Activated naive CD4-positive, alpha-beta T cell treated with anti-CD3 and anti-CD28 coated beads, Interleukin-2, amount 50 U/mL, for 72 hours (primary cell): ENCODE measurements at places on chromosomes 3 and 15. TPM values are rescaled to one million over a fixed set of nuclear protein-coding genes. Genes with fewer than 3 reads are reported as not detected.

- DNase-seq, result no peak
Observed at GRCh38 chr15:75551091-75551490, 28.0 kb downstream of the PTPN9 start.

Gene OR5K2
- total RNA-seq, result not detected

GRCh38 chr15:58309963-58310928 is 121.5 kb upstream of the LIPC start:
- no peak for DNase-seq

Gene PLSCR2
- total RNA-seq, result not detected

Gene PSTPIP1
- 149 TPM for total RNA-seq

DNA sequence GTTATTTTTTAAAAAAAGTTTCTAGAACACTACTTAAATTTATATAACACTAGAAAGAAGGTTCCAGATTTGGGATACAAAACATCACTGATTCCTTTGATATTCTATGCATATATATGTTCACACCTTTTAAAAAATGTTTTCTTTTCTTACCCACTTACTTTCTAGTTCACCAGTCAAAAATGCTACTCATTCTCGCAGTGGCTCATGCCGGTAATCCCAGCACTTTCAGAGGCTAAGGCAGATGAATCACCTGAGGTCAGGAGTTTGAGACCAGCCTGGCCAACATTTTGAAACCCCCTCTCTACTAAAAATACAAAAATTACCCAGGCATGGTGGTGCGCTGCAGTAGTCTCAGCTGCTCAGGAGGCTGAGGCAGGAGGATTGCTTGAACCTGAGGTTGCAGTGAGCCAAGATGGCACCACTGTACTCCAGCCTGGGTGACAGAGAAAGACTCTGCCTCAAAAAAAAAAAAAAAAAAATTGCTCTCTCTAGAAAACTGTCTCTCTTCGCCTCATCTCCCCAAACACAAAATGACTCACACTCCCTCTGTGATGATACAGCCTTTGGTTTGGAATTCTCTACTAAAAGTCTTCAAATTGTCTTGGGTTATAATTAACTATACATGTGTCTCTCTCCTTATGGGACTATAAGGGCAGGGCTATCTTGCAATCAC is 52.6 kb upstream of the TGFBR2 start:
- no peak for DNase-seq

DNA sequence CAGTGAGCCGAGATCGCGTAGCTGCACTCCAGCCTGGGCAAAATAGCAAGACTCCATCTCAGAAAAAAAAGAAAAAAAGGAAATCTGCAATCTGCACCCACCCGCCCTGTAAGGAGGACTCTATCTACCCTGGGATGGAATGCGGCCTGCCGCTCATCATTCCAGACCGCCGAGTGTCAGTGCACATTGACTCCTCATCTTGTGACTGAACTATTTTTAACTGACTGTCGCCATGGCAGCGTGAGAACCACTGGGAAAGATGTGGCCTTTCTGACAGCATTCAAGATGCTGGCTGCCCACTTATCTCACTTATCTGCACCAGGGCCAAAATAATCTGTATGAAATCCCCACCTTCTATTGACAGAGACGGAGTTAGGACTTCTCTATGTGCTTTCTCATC is 38.8 kb upstream of the ANKRD34C start:
- no peak for DNase-seq

Gene ARID3B
- total RNA-seq, result 25.7 TPM

Gene LYZL4
- total RNA-seq, result not detected
